ENCODE measurements at places on chromosomes 11 and 22. TPM values are rescaled to one million over a fixed set of nuclear protein-coding genes. Genes with fewer than 3 reads are reported as not detected.

MAJIN gene
- total RNA-seq, result not detected

VSIG10L2 gene
- not detected for total RNA-seq

SEC14L2 gene
- 34.2 TPM for total RNA-seq

CLDN5 gene
- total RNA-seq, result 510 TPM

HOATZ gene
- total RNA-seq, result not detected

RIMBP3B gene
- total RNA-seq, result not detected

C11orf87 gene
- not detected for total RNA-seq

GGTLC3 gene
- total RNA-seq, result not detected

FGF19 gene
- total RNA-seq, result not detected

ARHGEF12 gene
- total RNA-seq, result 118 TPM

SMIM35 gene
- total RNA-seq, result not detected

COA4 gene
- 73.5 TPM for total RNA-seq
